ENCODE measurements at places on chromosomes 3 and 15.

- no peak for DNase-seq
These were observed 254.7 kb downstream of the CACNA2D3 start for GRCh38 chr3:54376939-54377578.

DNA sequence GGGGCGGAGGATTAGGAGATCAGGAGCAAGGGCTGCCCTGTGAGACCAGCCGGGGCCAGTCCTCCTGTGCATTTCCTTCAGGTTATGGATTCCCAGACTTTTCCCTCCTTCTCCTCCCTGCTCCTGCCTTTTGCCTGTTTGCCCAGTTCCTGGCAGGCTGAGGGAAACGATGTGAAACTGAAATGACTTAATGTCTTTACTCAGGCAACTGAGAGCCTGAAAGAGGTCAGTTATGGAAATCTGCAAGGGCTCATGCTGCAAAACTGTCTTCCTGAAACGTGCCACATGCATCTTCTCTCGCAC is 57.2 kb downstream of the MESD start:
- DNase-seq, result no peak

DNA sequence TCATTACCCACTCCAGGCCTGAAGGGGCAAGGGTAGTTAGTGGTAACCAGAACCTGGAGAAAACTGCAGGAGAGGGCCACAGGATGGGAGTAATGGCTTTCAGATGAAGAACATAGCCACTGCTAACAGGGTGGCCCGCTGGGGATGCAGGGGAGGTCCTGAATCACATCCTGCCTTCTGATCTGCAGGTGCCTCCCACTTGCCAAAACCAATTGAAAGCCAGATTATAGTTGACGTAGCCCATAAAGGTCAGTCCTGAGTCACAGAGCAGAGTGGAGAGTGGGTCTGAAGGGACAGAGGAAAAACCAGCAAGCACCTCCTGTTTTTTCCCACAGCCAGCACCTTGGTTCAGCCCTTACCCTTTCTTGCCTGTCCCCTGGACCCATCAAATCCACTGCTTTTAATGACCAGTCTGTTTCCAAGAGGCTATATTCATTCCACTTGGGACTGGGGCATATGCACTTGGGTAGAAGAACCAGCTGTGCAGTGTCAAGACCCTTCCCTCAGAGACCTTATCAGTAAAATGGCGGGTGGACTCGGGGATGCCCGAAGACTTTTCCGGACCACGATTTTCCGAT is 646 bp upstream of the SLC35G2 start:
- peak; percentile 65 for DNase-seq

DNA sequence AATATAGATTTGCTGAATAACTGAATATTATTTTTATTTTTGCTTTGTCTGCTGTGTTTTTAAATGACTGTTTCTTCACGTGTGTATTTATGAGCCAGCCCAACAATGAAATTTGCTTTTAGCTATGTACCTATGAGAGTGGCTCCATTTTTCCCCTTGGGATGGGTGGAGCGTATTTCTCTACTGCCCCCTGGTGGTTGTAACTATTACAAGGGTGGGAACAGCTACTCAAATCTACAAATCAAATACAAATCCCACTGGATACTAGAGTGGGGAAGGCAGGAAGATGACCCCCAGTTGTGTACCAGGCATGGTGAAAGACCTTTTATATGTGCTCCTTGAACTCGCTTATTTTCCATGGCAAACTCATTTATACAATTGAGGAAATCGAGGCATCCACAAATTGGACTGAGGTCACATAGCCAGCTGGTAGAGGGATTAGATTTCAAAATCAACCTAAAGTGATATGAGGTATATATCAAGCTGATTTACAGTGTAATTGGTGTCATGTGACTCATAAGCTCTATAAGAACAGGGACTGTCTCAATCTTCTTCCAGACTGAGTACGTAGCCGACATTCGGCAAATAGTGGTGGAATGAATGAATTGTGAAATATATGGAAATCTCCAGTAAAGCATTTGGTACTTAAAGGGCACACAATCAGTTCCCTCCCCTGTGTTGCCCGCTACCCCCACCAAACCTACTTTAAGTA is 69.5 kb upstream of the VEPH1 start:
- DNase-seq, result peak; percentile 34

DNA sequence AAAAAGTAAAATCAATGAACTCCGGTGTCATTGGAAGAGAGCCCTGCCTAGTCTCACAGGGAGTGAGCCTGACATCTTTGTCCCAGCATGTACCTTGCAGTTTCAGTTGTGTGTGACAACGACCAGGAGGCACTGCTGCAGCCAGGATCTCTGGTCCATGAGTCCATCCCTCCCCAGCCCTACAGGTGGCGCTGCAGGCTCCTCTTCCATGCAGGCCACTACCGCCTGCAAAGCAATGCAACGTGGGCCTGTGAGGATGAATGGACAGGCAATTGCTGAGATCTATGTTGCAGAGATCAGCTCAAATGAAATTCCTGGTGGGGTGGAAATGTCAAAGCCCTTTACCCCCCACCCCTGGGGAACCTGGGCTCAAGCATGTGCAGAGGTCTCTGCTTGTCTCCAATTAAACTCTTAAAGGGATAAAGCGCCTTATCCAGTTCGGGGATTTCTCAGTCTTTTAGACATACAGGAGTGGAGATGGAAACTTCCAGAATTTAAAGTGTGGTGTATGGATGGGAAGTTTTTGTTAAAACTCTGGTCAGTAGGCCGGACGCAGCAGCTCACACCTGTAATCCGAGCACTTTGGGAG is 35.8 kb downstream of the TKT start:
- DNase-seq, result peak; percentile 87

DNA sequence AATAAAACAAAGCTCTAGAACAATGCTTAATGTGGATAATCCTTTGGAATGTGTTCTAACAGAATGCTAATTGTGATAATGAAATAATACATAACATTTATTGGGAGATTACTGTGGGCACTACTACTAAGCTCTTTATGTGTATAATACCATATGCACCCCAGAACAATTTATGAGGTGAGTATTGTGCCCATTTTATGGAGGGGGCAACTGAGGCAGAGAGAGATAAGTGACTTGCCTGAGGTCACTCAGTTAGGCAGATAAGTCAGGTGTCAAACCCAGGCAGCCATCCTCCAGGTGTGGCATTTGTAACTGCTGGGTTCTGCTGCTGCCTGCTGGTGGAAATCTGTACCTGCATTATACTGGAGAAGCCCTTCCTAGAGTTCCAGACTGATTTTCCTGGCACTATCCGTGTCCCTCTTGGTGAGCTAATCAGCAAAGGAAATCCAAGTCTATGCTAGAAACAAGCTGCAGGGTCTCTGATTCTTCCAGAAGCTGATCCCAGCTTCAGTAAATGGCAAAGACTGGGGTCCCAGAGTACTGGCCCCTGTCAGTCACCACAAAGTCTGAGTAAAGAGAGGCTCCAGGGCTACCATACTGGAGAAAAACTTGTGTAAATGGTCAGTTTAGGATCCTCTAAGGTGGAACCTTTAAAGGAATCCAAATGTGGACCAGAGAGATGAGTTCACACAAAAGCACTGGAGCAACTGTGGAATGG is 22.6 kb upstream of the RBP1 start:
- no peak for DNase-seq

DNA sequence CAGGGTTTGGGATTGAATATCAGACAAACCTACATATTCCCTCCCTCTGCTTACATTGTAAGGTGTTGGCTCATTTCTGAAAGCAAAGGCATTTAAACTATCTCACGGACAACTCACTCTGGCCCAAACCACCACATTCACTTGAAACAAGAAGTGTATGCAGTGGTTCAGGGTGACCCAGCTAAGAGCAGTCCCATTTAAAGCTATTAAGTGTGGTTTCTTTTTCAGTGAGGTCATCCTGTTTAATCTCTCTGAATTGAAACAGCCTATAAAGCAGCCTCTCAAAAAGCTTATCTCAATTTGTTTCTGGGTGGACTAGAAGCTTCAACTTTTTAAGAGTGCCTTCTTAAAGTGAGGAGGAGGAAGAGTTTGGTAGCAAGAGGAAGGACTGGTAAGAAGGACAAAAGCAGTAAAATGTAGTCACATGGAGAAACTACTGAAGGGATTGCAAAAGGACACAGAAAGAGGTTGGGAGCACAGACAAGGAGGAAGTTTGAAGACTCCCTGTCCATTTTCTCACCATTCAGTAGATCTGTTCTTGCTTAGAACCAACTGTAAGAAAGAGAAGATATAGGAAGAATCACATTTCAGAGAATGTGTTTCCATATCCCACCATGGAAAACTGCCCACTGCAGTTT is 151.6 kb downstream of the TMCO5A start:
- DNase-seq, result no peak

- no peak for DNase-seq
These were observed 115.2 kb upstream of the TMCO5A start for GRCh38 chr15:37819191-37819590.

DNA sequence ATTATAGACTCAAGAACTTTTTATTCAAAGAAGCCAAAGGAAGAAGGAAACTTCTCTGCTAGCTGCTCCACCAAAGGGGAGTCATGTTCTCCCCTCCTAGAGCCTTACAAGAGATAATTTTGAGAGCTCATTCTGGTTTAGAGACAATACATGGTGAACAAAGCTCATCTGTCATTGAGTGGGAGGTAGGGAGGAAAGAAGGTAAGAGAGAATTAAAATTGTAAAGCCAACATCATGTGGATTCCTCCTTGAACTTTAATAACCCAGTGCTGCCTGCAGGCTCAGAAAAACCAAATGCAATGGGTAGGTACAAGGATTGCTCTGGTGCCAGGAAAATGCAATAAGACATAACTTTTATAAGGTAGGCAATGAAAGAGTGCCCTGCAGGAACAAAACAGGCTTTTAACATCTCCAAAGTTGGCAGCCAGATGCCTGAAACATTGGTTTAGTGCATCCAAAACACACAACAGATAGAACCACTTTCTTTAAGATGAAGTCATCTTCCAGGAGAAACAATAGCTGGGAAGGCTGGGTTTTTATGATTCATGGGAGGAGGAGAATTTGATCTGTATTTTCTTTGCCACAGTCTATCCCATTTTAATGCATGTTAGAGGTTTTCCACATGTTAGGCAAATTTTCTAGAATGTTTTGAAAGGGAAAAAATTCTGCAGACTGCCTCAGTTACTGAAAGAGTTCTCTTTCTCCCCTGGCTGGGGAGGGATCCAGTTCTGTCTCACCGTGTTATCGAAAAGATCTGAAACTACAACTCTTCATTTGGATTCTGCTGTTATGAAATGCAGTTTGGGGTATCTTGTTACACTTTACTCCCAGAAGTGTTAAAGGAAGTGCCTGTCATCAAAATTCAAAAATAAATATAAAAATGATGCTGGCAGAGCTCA is 11.3 kb upstream of the ARHGEF3 start:
- no peak for DNase-seq

- no peak for DNase-seq
These were observed 27.4 kb downstream of the PHC3 start for GRCh38 chr3:170154084-170154483.

- no peak for DNase-seq
These were observed 551.9 kb downstream of the RSL24D1 start for GRCh38 chr15:54644796-54645195.

GRCh38 chr3:115658032-115658336 is 34.7 kb downstream of the GAP43 start:
- no peak for DNase-seq

- DNase-seq, result peak; percentile 38
These were observed 338.9 kb upstream of the CFAP20DC start for GRCh38 chr3:59388555-59389270.

DNA sequence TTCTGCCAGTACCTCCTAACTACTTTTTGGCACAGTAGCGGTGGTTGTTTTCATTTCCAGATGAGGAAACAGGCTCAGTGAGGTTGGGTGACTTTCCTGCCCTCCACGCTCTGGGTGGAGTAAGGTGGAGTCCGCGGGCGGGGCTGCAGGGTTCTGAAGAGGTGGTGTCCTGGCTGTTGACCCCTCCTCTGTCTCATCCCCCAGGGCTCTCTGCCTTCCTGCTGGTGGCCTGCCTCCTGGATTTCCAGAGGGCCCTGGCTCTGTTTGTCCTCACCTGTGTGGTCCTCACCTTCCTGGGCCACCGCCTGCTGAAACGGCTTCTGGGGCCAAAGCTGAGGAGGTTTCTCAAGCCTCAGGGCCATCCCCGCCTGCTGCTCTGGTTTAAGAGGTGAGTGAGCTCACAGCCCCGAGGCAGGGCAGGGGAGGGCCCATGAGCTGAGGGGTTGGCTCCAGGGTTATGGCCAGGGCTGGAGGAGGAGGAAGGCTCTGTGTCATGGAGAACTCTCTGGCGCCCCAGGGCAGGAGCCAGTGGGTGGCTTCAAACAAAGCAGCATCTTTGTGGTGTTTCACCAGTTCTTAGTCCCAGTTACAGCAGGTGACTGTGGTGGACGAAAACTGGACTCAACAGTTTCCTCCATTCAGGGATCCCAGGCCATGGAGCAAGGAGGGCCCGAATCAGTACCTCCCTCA is 10.4 kb downstream of the SLC28A1 start:
- DNase-seq, result no peak

DNA sequence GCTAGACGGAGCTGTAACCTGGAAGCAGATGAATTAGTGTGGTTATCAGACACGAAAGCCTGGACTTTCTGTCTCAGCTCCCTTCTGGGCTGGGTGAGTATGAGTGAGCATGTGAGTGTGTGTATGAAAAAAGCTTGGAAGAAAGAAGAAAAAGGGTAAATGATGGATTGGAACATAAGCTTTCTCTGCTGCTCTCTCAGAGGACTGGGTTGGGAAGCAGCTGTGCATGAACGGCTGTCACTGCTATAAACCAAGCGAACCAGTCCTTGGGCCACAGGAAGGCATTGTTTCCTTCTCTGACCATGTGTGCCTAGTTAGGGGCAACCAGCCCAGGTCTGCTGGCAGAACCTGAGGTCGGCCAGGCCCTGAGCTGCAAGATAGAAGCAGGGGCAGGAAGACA is 37.0 kb downstream of the UMPS start:
- DNase-seq, result no peak

DNA sequence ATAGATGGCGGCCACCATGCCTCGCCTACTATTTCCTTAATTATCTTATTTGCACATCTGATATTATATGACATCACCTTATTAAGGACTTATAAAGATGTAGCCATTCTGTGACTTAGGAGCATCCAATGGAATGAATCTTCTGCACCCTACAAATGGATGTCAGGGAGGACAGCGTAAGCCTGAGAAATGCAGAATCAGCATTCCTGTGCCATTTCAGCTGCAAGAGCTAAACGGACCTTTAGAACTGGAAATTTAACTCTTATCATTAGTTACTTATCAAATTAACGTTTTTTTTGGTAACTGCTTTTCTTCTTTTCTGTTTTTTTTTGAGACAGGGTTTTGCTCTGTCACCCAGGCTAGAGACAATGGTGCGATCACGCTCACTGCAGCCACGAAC is 65.6 kb downstream of the LMLN start:
- no peak for DNase-seq

GRCh38 chr3:67529915-67530314 is 124.5 kb downstream of the SUCLG2 start:
- DNase-seq, result no peak

- no peak for DNase-seq
These were observed 13.1 kb upstream of the CYP11A1 start for GRCh38 chr15:74380361-74381189.
